ENCODE measurements at places on chromosomes 4 and X.

GRCh38 chr4:85600501-85600900 is 125.6 kb downstream of the ARHGAP24 start:
- no peak for DNase-seq

- no peak for DNase-seq
Observed at GRCh38 chrX:30483996-30484395, 93.6 kb downstream of the TASL start.

DNA sequence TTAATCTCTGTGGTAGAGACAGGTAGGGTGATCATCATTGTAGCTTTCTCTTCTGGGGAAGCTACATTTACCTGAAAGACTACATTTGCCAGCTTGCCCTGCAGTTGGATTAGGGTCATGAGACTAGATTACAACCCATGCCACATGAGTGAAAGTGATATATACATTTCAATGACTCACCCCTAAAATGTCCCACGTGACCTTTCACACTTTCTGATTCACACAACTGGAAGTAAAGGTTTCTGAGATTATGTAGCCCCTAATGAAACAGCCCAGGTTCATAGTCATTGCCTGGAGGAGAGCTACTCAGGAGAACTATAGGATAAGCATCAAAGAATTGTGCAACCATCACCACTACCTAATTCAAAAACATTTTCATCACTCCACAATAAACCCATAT is 17.8 kb downstream of the PDCL2 start:
- DNase-seq, result no peak

GRCh38 chr4:189374176-189374575 is 566.5 kb upstream of the FRG1 start:
- DNase-seq, result no peak

- peak; percentile 2 for DNase-seq
Observed at GRCh38 chrX:55638933-55639332, 15.7 kb downstream of the FOXR2 start.

DNA sequence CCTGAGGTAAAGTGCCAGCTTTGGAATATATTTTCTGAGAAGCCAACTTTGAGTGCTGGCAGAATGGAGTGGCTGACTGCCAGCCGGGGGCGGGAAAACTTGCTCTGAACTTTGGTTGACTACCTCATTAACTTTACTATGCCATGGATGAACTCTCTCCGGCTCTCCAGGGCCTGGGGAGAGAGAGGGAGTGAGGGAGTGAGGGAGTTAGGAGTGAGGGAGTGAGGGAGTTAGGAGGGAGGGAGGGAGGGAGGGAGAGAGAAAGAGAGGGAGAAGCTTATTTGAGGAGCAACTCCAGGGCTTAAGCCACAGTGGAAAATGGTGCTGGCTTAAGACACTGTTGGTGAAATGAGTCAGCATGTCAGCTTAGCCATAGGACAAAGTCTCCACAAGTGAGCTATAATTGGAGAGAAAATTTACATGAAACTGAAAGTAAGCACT is 280.9 kb upstream of the RPS6KA3 start:
- no peak for DNase-seq

- no peak for DNase-seq
Observed at GRCh38 chrX:40485102-40485826, 95.5 kb upstream of the ATP6AP2 start.

DNA sequence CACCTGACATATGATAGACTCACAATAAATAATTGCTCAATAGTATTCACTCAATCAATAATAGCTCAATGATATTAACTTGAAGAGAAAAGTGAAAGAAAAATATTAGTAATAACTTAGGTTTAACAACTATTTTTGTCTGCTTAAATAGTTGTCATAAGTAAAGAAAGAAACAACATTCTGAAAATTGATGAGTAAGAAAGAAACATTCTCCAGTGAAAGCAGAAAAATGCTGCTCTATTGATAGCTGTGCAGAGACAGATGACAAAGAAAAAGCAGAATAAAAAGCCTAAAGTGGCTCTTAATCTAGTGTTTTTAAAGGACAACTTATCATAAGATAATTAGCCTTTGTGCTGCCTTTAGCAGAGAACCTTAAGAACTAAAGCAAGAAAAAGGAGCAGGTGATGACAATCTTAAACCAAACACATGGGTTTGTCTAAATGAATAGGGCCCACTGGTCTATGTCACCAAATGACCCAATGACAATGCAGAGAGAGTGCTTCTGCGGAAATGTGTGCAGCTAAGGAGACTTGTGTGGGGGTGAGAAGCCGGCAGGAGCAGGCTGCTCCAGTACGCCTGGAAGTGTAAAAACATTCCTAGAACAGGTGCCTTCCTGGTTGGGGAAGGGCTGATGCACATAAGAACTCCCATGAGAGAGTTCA is 13.2 kb downstream of the HS3ST1 start:
- DNase-seq, result no peak

DNA sequence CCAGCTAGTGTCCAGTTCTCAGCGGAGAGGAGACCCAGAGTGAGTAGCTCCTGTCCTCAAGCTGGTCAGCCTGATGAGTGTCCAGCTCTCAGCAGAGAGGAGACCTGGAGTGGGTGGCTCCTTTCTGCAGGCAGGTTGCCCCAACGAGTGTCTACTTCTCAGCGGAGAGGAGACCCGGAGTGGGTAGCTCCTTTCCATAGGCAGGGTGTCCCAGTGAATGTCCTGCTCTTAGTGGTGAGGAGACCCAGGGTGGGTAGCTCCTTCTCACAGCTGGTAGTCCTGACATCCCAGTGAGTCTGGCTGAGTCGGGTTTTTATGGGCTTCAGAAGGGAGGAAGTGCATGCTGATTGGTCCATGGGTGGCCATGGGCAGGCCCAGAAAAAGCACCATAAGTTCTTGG is 55.7 kb upstream of the NUDT6 start:
- DNase-seq, result no peak

GRCh38 chrX:57899064-57899463 is 11.2 kb downstream of the ZXDA start:
- DNase-seq, result no peak

DNA sequence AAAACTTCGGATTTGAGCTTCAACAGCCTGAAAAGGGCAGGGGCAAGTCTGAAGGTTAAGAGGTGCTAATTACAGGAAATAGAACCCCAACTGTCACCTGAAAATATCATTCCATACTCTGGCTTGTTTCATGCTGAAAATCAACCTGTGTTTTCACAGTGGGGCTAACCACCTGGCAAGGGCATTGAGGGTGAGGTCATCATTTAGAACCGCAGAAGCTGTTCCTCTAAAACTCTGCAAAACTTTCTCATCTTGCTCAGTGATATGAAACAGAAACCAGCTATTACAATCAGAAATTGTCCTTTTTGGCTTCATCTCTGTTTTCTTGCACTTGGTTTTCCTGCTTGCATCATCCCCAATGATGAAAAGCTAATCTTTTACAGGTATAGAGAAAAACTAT is 247.6 kb downstream of the DCLK2 start:
- no peak for DNase-seq

DNA sequence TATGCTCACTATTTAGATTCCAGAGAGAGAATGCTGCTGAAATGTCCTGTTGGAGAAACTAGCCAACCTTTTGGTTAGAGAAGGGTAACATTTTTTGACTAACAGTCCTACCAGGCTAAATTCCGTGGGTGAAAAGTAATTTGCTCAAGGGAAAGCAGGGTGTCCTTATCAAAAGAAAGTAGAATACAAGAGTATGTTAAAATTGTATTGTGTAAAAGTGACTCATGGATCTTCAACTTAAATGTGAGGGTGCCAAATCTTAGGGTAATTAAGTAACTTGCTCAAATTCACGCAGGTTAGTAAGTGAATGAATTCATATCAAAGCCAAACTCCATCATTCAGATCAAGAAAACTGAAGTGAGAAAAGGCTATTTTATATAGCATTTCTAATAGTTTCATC is 81.7 kb downstream of the PCDH7 start:
- DNase-seq, result no peak

DNA sequence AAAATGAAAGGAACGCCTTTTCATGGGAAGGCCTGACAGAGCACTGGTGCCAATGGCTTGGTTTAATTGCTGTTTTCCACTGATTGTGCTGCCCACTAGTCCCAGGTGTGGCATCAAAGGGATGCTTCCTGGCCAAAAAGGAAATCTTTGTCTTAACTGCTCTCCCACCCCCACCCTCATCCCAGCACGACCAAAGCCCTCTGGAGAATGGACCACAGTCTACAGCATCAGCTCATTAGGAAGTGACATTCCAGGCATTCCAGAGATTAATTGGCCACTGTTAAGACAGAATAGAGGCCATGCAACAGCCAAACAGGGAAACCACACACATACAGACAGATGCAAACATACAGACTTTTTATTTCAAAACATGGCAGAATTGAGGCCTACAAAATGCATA is 143.2 kb downstream of the LHFPL1 start:
- DNase-seq, result no peak

GRCh38 chrX:151176231-151176750 is at the start of gene GPR50:
TSS of gene GPR50 (plus strand) at chrX:151176584. CDS start at chrX:151176722, 138 bp downstream.
- DNase-seq, result no peak

- DNase-seq, result no peak
Observed at GRCh38 chr4:139278485-139278884, 1.5 kb downstream of the MGARP start.

DNA sequence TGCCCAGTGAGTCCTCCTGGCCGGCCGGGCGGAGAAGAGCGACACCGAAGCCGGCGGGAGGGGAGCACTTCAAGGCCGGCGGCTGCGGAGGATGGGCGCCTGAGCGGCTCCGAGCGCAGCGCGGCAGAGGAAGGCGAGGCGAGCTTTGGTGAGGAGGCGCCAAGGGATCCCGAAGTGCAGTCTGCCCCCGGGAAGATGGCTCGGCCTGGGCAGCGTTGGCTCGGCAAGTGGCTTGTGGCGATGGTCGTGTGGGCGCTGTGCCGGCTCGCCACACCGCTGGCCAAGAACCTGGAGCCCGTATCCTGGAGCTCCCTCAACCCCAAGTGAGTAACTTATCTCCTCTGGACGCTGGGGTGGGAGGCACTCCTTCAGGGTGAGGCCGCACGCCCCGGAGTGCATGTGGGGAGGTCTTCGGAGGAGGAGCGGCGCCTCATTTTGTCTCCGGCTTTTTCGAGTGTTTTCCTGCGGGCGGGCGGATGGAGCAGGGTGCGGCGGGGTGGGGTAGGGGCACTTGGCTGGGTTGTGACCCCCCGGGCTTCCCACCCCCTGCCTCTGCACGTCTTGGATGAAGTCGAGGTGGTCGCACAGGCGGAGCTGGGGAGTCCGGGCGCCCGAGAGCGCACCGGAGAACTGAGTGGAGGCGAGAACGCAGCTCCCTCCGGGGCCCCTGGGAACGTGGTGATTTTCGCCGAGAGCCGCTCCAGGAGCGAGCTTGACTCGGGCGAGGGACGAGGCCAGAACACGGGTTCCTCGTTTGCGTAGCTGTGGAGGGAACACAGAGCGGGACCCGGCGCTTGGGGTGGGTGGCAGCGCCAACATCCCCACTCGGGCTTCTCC is 979 bp downstream of the EFNB1 start:
- DNase-seq, result peak; percentile 13

DNA sequence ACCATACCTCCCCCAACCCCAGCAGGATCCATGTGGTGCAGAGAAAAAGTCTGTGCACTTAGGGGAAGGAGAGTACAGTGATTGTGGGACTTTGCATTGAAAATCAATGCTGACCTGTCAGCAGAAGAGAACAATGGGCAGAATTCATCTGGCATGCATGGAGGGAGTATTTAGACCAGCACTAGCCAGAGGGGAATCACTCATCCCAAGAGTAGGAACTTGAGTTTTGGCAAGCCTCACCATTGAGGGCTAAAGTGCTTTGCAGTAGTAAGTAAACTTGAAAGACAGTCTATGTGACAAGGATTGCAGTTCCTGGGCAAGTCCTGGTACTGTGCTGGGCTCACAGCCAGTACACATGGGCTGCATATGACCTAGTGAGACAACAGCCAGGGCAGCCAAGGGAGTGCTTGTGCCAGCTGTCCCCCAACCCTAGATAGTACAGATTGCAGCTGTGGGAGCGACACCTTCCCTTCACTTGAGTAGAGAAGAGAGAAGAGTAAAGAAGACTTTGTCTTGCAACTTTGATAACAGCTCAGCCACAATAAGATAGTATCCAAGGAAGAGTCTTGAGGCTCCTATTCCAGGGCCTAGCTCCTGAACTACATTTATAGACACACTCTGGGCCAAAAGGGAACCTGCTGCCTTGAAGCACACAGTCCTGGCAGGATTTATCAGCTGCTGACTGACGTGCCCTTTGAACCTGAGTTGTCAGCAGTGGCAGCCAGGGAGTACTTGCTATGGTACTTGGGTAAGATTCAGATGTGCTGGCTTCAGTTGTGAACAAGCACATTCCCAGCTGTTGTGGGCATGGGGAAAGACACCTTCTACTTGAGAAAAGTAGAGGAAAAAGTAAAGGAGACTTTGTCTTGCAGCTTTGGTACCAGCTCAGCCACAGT is 48.7 kb downstream of the HDX start:
- DNase-seq, result no peak

- no peak for DNase-seq
Observed at GRCh38 chr4:187309456-187309855, 585.8 kb upstream of the FAT1 start.

- peak; percentile 0 for DNase-seq
Observed at GRCh38 chr4:10205223-10205622, 88.6 kb upstream of the WDR1 start.

DNA sequence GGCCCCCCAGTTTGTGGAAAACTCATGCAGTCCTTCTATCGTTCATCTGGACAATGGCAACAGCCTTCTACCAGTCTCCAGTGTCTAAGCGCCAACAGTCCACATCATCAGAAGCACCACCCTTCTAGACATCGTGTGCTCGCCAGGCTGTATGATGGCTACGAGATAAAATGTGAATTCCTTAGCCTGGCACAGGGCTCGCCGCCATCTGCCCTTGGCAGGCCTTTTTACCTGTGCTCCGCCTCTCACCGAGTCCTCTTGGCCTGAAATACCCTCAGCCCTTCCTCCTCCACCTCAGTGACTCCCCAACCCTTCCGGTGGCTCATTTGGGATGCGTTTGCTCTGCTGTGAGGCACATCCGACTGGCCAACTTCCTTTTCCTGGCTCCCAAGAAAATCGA is 15.9 kb upstream of the STS start:
- no peak for DNase-seq

- no peak for DNase-seq
Observed at GRCh38 chr4:163173713-163174112, 7.0 kb upstream of the NAF1 start.

GRCh38 chrX:104430072-104430741 is 135.8 kb upstream of the IL1RAPL2 start:
- no peak for DNase-seq

DNA sequence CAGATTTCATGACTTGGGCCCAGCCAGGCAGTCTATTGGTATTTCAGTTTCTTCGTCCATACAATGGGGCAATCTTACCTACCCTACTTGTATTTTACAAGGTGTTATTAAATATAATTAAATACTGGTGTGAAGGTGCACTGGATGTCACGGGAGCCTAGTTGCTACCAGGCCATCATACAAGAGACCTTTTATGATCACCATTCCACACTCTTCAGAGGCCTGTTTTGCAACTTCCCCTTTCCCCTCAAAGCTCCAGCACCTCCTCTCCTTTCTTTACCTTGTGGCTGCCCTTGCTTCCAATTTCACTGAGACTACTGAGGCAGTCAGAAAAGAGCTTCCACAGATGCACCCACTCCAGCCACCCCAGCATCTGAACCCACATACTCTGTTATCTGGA is 93.8 kb upstream of the HELT start:
- no peak for DNase-seq

Data from germinal center (tissue), 1 donor.